ENCODE measurements at places on chromosomes 2 and 18.

- peak; percentile 74 for DNase-seq
These were observed 1.2 kb downstream of the ANKMY1 start for GRCh38 chr2:240556553-240557100.

DNA sequence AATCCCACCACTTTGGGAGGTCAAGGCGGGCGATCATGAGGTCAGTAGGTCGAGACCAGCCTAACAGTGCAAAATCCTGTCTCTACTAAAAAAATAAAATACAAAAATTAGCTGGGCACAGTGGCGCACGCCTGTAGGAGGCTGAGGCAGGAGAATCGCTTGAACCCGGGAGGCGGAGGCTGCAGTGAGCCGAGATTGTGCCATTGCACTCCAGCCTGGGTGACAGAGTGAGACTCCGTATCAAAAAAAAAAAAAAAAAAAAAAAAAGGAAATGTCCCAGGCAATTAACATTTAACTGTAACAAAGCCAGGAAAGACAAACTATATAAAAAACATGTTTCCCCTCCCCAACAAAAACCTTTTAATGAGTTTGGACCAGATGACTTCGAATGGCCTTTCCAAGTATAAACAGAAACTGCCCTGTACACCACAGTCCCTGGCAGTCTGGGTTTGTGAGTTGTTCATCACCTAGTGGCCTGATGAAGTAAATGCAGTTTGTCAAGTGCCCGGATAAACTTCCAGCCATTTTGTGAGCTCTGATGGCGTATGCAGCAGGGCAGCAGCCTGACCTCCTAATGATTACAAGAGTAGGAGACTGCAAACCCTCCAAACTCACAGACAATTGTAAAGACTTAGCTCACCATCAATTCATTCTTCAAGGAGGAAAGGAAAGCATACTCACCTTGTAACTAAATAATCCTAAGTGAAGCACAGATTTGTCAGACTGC is 16.6 kb upstream of the PCBP1 start:
- DNase-seq, result peak; percentile 92

DNA sequence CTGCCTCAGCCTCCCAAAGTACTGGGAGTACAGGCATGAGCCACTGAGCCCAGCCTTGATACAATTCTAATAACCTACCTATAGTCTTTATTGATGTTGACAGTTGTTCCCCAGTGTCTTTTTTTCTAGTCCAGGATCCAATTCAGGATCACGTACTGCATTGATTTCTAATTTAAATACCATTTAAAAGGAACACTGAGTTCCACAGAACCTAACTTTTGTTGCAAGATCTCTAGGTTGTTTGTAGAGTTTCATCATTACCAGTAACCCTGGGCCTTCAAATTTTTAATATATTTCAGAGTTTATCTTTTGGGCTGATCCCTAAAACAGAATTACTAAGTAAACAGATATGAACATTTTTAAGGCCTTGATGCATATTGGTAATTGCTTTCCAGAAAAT is 21.1 kb upstream of the TMBIM1 start:
- no peak for DNase-seq

- DNase-seq, result no peak
These were observed 15.5 kb downstream of the KCNIP3 start for GRCh38 chr2:95312543-95313201.

DNA sequence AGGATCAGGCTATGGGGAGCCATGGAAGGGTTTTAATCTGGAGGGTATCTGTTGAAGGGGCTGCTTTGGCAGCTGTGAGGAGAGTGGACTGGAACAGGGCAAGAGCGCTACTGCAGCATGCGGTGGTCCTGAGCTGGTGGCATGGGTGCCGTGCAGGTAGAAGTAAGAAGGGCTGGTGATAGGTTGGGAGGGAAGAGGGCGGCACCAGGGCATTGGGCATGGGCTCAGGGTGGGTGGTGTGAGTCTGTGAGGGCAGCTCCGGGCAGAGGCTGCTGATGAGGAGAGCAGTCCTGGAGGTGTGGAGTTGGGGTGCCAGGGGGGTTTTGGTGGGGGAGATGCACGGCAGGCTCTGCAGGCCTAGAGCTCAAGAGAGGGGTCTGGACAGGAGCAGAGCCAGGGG is 2.1 kb downstream of the ACTG2 start:
- no peak for DNase-seq

- DNase-seq, result peak; percentile 13
These were observed 1.1 kb upstream of the TACR1 start for GRCh38 chr2:75200140-75201096.

- no peak for DNase-seq
These were observed 9.9 kb downstream of the IGFBP5 start for GRCh38 chr2:216685327-216685875.

DNA sequence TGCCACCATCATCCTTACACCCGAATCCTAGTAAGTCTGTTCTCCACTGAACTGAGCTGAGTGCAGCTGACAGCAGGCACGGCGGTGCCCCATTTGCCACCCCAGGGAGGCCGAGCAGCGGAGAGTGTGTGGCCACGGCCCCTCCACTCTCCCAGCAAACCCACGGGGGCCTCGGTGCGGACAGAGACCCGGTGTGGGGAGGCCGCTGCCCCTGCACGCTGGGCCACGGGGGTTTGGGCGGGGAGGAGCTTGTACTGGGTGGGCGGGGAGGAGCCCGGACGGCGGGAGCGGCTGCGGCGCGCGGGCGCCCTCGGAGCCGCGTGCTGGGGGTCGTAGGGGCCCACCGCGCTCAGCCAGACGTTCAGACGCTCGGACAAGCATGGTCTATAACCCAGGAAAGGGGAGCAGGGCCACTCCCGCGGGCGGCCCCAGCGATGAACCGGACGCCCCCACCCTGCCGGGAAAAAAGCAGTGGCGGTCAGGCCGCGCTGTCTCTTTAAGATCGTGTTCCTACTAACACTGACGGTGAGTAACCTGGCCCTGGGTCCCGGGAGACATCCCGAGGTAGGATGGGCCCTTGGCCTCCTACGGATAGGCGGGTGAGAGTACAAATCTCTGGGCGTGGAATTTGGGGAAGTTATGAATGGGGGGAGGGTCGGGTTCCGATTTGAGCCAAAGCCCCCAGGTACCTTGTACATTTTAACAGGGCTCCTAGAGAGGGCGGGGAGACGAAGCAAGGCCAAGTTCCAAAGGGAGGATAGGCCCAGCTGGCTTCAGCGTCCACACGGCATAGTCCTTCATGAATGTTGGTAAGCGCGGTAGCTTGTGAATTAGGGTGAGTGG is at the start of gene ITPRIPL1:
Gene ITPRIPL1, plus strand, starts transcription at position 277 of the 843 bp plus-strand sequence. Its CDS starts 523 bp downstream, at position 800.
- no peak for DNase-seq

- DNase-seq, result no peak
These were observed 26.6 kb upstream of the NOSTRIN start for GRCh38 chr2:168775837-168776236.

GRCh38 chr18:7914834-7915670 is 347.9 kb downstream of the PTPRM start:
- DNase-seq, result no peak

GRCh38 chr18:55695091-55695490 is 107.1 kb upstream of the TCF4 start:
- DNase-seq, result no peak

- DNase-seq, result no peak
These were observed 250.7 kb downstream of the SATB2 start for GRCh38 chr2:199207011-199207410.

DNA sequence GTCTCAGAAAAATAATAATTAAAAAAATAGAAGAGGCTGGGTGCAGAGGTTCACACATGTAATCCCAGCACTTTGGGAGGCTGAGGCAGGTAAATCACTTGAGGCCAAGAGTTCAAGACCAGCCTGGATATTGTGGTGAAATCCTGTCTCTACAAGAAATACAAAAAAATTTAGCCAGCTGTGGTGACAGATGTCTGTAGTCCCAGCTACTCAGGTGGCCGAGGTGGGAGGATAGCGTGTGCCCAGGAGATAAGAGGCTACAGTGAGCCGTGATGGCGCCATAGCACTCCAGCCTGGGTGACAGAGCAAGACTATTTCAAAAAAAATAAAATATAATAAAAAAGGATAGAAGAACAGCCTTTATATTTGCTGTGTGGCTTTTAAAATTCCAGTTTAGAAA is 35.9 kb downstream of the SMC6 start:
- peak; percentile 48 for DNase-seq

DNA sequence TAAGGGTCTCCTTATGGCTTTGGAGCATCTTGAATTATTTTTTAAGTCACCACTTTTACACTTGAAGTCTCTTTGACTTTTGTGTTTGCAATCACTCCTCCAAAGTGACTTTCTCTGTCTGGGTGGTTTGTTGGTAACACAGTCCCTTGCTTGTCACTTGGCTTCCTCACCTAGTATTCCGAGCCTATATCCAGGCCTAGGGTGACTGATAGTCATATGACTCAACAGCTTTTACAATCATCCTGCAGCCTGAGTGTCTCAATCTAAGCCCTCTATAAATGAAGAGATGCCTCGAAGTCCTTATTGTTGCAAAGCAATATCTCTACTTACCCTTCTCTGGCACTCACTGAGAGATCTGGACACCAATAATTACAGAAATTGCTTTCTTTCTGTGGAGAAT is 53.9 kb upstream of the SETBP1 start:
- no peak for DNase-seq

- no peak for DNase-seq
These were observed 104.5 kb downstream of the RBM43 start for GRCh38 chr2:151157000-151157735.

GRCh38 chr2:6724605-6725140 is 141.0 kb downstream of the CMPK2 start:
- DNase-seq, result no peak

- no peak for DNase-seq
These were observed 1.1 kb upstream of the KCNIP3 start for GRCh38 chr2:95296011-95296410.

- DNase-seq, result no peak
These were observed 196.1 kb upstream of the CTAGE1 start for GRCh38 chr18:22613788-22614187.

DNA sequence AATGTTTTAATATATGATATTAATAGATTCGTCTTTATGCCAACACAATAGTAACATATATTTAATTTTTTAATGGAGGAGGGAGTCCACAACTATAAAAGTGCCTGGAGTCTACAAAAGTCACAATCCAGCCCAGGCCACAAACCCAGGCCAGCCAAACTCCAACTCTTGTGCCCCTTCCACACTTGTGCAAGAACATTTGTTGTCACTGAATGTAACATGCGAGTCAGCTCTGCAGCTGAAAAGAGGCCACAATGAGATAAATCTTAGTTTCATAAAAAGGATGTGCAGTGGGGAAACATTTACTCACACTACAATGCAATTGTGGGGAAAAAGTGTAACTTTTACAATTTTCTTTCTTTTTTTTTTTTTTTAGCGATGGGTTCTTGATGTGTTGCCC is 110.8 kb downstream of the MCFD2 start:
- no peak for DNase-seq

GRCh38 chr2:207223051-207223450 is 57.3 kb upstream of the KLF7 start:
- no peak for DNase-seq

DNA sequence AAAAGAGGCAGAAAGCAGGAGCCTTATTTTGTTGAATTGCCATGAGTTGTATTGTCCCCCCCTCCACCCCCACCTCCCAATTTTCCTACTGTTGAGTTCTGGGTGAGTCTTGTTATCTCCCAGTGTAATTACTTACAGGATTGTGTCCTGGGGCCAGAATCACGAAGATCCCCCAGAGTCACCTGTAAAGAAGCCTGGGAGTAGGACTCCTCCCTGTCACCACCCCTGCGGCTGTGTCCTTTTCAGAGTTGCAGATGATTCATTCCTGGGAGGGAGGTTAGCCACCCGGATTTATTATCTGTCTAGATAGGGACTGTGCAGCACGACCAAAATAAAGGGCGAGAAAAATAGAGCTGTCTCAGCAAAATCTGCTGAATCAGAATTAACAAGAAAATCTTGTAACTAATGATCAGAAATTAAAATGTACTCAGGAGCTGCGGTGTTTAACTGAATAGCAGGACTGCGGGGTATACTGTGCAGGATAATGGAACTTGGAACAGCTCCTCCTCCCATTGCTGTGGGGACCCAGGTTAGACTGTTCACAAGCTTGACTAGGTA is 81.7 kb upstream of the CAPN13 start:
- no peak for DNase-seq

DNA sequence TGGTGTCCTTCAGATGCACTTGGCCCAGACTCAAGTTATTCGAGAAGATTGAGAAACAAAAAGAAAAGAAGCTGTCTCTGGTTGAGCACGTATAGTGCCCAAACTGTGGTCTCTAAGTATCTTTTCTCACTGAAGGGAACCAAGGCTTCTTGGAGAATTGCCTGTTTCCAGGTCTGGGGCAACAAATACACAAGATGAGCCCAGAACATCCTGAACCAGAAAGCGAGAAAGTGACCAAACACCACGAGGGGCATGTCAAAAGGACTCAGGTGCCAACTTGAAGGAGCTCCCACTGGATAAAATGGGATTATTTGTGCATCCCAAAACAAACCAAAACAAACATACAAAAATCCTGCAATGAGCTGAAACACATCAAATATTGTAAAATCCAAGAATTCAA is 13.6 kb upstream of the ATOH8 start:
- no peak for DNase-seq

DNA sequence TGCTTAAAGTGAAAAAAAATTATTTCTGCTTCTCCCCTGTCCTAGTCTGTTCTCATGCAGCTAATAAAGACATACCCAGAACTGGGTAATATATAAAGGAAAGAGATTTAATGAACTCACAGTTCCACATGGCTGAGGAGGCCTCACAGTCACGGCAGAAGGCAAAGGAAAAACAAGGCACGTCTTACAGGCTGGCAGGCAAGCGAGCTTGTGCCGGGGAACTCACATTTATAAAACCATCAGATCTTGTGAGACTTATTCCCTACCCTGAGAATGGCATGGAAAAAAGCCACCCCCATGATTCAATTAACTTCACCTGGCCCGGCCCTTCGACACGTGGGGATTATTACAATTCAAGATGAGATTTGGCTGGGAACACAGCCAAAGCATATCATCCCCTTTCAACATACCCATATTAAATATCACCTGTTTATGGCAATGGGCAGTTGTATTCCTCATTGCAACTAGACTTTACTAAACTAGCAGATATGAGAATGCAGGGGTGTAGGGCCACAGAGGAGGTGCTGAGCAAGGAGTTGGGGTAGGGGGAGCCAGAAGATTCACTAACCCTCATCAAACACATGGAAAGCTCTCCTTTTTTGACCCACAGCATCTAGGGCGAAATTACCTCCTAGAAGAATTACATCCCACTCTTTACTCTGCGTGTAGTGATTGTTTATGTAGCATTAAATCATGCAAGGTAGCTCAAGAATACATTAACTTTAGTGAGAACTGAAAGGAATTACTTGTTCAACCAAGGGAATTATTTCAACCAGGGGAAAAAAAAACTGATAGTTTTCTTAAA is 183.3 kb upstream of the DOK6 start:
- no peak for DNase-seq

GRCh38 chr2:126220331-126220730 is 435.6 kb upstream of the GYPC start:
- no peak for DNase-seq

DNA sequence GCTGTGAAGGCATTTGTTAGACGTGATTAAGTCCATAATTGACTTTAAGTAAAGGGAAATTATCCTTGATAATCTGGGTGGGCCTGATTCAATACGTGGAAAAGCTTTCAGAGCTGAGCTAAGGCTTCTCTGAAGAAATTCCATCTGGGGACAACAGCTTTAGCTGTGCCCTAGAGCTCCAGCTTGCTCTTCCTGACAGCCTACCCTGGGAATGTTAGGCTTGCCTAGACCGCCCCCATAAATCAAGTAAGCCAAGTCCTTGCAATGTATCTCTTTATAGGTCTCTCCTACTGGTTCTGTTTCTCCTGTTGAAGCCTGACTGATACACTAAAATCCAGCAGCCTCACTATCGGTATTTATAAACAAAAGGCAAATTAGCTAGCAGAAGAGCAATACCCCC is 160.0 kb downstream of the STK39 start:
- DNase-seq, result no peak

GRCh38 chr2:37635504-37636380 is 35.7 kb downstream of the CDC42EP3 start:
- DNase-seq, result peak; percentile 33

GRCh38 chr2:233819884-233820773 is 34.2 kb downstream of the HJURP start:
- no peak for DNase-seq

Data from hematopoietic multipotent progenitor cell treated with erythropoietin and hydrocortisone succinate and interleukin-3 and kit ligand, for 8 days (in vitro differentiated cells).